ENCODE measurements at places on chromosomes 2 and 18. TPM values are rescaled to one million over a fixed set of nuclear protein-coding genes. Genes with fewer than 3 reads are reported as not detected.
A peak's percentile ranks its signal among the peaks of the same experiment; 100 is the strongest.

- no peak for DNase-seq
These were observed 440.2 kb upstream of the ST6GAL2 start for GRCh38 chr2:107325981-107326786.

- no peak for DNase-seq
These were observed 154.7 kb upstream of the LYPD1 start for GRCh38 chr2:132824716-132825115.

DNA sequence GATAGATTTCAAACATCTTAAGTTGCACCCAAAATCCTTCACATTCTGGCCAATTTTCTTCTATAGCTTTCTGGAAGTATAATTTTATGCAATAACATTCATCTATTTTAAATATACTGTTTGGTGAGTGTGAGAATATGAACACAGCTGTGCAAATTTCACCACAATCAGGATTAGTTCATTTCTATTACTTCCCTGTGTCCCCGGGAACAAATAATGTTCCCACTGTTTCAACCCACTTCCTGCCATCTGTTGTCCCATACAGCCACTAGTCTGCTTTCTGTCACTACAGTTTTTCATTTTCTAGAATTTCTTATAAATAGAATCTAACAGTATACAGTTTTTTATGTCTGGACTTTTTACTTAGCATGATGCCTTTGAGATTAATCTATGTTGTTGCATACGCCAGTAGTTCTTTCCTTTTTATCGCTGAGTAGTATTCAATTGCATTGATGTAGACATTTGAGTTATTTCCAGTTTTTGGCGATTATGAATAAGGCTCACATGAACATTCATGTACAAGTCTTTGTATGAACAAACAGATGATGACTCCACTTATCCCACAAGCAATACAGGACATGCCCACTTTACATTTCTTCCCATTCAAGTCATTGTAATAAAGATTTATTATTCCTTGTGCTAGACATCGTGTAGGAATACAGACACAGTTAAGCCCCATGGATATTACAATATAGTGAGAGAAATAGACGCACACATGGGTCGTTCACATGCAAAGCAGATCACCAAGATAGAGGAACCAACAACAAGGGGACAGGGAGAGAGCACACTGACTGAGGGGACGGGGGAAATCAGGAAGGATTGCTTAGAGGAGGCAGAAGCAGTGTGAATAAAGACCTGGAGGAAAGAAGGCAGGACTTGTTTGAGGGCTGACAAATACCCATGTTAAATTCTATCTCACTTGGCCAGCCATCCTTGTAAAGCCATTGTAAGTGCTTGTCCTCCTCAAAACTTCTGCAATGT is 72.9 kb upstream of the PAX8 start:
- DNase-seq = no peak

DNA sequence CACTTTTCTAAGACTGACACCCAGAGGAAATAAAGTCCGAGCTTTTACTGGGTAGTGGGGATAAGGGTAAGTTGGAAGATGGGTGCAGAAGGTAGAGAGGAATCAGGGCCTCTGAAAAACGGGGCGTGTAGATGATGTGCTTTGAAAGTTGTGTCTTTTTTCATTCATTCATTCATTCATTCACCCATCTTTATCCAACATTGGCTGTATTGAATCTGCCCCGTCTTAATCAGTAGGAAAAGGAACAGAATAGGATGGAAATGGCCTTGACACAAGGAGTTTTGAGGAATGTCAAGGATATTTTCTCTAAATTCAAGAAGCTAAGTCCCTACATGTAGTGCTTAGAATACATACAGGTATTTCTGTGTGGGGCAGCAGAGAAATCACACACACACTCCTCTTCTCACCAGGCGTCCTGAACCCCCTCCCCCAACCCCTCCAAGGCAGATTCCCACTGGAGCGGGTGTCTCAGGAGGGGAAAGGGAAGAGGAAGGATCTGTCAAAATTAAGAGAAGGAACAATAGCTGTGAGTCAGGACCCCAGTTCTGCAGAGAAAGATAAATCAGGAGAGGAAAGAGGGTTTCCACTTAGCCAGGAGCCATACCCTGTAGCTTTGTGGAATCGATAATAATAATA is 13.9 kb downstream of the DYSF start:
- DNase-seq = no peak

DNA sequence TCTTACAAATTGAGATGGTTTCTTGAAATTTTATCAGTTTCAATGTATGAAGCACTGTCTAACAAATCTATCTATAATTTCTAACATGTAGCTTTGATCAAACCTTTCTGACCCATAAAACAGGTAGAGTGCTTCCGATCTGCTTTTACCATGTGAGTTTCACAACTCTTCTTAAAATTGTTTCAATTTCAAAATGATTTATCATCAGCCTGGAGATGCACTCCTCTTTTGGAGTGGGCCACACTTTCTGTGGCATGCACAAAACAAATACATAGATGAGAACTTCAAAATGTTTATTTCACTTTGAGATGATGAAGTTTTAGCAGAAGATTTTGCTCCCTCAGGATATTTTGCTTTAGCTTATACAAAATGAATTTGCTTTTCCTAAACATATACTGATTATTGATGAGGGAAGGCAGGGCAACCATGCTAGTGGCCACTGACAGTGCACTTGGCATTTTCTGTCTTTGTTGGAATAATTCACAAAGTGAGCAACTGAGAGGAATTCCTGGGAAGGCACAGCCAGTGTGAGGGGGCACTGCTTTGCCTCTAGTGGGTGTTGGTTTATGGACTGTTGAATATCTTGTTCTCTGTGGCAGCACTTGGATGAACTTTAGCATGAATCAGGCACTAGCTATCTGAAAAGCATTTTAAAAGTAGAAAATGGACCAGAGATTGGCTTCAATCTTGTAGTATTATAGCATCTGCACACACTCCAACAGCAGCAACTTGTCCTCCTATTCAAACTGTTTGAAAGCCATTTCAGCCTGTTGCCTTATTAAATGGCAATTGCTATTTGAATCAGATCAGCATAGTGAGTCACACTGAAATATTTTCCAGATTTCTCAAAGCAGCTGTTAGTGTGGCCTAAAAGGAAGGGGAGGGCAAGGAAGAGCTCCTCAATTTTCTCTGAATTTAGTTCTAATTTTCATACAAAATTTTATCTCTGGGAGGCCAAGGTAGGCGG is 193.2 kb downstream of the CCDC85A start:
- DNase-seq = no peak

GRCh38 chr2:131033786-131034121 is 59.5 kb downstream of the FAM168B start:
- DNase-seq = no peak

- DNase-seq = no peak
These were observed 143.7 kb upstream of the TTC39C start for GRCh38 chr18:23870676-23871380.

DNA sequence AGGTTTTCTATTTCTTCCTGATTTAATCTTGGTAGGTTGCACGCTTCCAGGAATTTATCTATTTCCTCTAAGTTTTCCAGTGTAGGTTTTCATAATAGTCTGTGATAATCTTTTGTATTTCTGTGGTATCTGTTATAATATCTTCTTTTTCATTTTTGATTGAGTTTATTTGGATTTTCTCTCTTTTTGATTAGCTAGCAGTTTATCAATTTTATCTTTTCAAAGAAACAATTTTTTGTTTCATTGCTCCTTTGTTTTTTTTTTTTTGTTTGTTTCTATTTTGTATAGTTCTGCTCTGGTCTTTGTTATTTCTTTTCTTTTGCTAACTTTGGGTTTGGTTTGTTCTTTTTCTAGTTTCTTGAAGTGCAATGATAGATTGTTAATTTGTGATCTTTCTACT is 51.3 kb downstream of the G6PC2 start:
- DNase-seq = no peak

DNA sequence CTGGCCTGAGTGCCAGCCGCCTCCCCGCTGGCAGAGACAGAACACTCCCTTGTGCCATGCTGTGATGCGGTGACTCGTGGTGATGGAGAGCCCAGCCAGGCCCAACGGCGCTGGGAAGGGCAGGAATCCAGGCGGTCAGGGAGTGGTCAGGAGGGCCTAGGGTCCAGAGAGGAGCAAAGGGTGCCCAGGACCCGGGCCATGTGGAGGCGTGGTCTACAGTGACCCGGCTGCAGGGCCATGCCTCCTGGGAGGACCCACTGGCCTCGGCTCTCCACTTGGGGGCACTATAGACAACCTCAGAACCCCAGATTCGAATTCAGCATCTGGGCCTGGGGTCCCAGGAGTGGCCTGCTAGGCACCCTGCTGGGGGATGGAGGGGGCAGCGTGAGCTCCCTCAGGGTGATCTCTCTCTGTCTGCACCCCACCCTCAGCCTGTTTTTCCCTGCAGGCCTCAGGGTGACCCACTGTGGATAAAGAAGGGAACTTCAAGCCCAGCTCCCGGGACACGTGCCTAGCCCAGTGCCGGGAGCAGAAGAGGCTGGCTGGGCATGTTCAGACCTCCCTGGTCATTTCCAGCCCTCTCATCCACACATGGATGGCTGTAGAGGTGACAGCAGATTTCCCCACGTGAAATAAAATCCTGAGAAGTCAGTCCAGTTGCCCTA is 13.0 kb downstream of the AMER3 start:
- DNase-seq = no peak

- no peak for DNase-seq
These were observed 36.9 kb downstream of the ST8SIA3 start for GRCh38 chr18:57389271-57389670.

DNA sequence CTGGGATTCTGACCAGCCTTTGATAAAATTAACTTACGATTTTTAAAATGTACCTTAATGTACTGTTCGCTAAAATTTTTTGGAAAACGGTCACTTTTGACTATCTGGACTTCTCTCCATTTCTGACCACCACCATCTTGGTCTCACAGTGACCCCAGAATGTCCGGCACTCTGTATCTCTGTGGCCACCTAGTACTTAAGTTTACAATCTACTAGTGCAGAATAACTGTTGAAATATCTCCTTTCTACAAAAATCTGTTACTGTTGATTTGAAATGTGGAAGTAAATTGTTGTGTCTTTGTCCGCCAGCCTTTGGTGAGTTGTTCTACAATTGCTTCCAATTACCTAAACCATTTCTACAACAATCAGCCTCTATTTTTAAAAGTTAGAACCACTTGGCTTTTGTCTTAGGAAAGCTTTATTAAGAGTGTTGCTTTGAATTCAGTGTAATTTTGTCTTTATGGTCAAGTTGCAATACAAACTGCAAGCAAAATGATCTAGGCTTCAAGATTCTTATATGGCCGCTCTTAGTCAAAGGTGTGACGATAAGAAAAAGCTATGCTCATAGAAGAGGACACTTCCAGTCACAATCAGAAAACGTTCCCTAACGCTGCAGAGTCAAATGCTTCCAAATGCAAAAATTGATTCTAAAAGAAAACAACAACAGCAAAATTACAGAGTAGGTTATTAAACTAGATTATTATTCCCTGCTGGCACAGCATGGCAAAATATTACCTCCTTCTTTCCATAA is 283.3 kb downstream of the STK39 start:
- DNase-seq = no peak

DNA sequence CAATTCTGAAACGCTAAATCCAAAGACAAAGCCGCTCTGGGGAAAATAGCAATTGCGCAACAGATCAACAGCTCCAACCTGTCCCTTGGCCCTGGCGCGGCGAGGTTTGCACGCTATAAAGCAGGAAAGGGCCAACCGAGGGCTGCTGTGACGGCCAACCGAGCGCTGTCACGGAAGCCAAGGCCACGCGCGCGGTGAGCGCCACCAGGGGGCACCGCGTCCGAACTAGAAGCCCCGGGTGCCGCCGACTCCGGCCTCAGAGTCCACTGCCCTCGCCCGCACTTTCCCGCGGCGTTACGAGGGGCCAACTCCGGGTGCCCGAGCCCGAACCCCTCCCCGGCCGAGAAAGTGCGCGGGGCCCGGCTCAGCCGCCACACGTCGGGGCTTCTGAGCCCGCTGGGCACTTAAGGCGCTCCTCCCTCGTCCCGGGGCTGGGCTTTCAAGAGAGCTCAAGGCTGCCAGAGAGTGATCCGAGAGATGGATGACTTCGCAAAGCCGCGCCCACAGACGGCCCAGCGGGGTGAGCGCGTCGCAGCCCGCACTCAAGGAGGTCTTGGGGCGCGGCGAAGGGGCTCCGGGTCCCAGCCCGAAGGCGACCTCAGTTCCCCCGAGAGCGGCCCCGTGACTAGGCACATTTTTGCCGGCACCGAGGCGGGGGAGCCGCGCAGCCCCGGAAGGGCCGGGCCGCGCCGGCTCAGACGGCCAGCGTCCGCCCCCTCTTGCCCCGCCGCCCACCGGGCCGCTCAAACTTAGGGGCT is 897 bp downstream of the NFE2L2 start:
- DNase-seq = peak; percentile 99

GRCh38 chr2:68946117-68946516 is 6.6 kb downstream of the GKN2 start:
- DNase-seq = no peak

GRCh38 chr2:197266477-197266876 is 44.1 kb downstream of the ANKRD44 start:
- no peak for DNase-seq

Gene ANKRD30BL
- total RNA-seq = not detected

Gene RBMS1
- total RNA-seq = 95.3 TPM

Gene DPP4
- total RNA-seq = 24.5 TPM

Gene CNDP1
- not detected for total RNA-seq

Gene SMYD1
- not detected for total RNA-seq

Data from lower lobe of right lung (tissue), 2 donors.